Stimulated activated CD4-positive, alpha-beta T cell treated with anti-CD3 and anti-CD28 coated beads, Interleukin-2, amount 100 ng/mL, for 48 hours (primary cell): ENCODE measurements at places on chromosomes 1 and 21.

- DNase-seq: peak; percentile 77
Observed at GRCh38 chr1:6475381-6476133, 9.6 kb upstream of the TNFRSF25 start.

- no peak for DNase-seq
Observed at GRCh38 chr21:44374601-44375280, 21.3 kb downstream of the TRPM2 start.

GRCh38 chr1:212699625-212700222 is at the start of gene BATF3:
Gene BATF3, minus strand, starts transcription at chr1:212699840. Its CDS starts 78 bp downstream, at chr1:212699762.
- peak; percentile 54 for DNase-seq

GRCh38 chr21:14686466-14687267 is 140.6 kb upstream of the SAMSN1 start:
- DNase-seq: no peak

DNA sequence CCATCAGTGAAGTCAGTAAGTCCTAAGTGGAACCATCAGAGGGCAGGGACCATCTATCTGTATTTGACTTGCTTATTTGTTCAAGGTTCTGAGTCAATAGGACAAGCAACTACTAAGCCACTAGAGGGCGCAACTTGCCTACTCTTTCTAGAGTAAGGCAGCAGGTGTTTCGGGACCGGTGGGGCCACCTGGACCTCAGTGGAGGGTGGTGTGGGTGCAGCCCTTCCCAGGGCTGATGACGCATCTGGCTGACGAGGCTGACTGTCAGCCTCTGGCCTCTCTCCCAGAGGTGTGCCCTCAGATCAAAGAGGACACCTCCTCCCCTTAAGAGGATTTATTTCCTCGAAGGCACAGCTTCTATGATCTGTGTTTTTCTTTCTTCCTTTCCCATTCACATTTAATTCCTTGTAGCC is 6.6 kb downstream of the CBR3 start:
- peak; percentile 81 for DNase-seq

GRCh38 chr1:233815357-233815756 is 89.1 kb upstream of the SLC35F3 start:
- no peak for DNase-seq

DNA sequence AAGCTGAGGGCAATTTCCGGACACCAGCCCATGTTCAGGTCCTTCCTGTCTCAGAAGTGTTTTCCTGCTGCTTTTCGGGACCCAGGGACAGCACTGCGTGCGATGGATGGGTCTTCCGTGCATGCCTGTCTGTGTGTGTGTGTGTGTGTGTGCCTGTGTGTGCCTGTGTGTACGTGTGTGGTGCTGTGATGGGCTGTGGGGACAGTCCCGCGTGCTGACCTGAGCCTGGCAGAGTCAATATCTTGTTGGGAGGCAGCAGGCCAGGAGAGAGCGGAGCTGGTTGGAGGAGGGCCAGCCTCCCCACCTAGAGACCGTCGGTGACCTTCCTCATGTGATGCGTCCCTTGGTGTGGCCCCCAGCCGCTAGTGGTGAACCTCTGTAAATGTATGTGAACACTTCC is 13.7 kb downstream of the SKI start:
- no peak for DNase-seq

DNA sequence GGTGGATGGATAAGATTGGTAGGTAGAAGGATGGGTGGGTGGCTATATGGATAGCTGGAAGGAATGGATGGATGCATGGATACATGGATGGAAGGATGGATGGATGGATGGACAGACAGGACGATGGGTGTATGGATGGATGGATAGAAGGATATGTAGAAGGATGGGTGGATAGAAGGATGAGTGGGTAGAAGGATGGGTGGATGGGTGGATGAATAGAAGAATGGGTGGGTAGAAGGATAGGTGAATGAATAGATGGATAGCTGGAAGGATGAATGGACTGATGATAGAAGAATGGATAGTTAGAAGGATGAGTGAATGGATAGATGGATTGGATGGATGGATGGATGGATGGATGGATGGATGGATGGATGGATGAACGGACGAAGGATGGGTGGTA is 5.0 kb downstream of the MASP2 start:
- no peak for DNase-seq

DNA sequence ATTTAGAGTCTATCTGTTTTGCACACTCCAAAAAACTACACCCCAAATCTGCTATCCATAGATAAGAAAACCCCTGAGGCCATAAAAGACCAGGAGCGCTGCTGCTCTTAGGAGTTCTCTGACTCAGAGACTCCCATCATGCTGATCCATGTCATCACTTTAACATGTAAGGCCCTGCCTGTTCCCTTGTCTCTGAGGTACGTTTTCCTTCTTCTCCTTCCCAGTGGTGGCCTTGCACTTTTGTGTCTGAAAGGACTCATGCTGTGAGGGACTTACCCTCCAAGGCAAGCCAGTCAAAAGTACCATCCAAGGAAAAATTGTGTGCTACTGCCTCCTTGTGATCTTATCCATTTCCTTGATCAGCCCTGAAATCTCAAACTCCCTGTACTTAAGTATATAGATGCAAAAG is 427.4 kb upstream of the NCAM2 start:
- DNase-seq: no peak

- DNase-seq: no peak
Observed at GRCh38 chr1:45654540-45655280, 30.9 kb upstream of the CCDC17 start.

GRCh38 chr1:187433598-187433997 is 604.8 kb downstream of the PLA2G4A start:
- DNase-seq: no peak

DNA sequence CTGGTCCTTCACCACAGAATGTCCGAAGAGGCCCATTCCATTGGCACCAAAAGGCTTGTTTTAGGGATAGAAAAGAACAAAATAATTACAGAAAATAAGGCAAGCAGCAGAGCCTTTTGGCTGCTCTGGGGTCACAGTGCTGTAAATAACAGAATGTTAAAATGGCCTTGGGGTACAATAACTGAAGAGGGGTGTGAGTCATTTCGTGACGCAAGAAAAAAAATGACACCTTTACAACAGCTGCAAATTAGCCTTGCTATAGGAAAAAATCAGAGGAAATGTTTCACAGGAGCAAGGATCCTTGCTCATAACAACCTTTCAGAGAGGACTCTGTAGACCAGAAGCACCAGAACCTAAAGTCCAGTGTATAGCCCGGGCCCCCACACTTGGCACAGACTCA is 483.4 kb downstream of the OMA1 start:
- no peak for DNase-seq

GRCh38 chr1:231215681-231216385 is 25.2 kb upstream of the GNPAT start:
- no peak for DNase-seq
